Spinal cord (tissue), 10 donors: ENCODE measurements at places on chromosomes 2 and 18. TPM values are rescaled to one million over a fixed set of nuclear protein-coding genes. Genes with fewer than 3 reads are reported as not detected.

The SF3B6 gene
- 162 TPM for total RNA-seq

The UBE2F gene
- 52.5 TPM for total RNA-seq

The PXDN gene
- total RNA-seq, result 53.5 TPM

The UBXN4 gene
- 79.0 TPM for total RNA-seq

The POTEJ gene
- total RNA-seq, result 0.10 TPM

The BMP10 gene
- total RNA-seq, result not detected

The NT5DC4 gene
- total RNA-seq, result 0.10 TPM

The DTNA gene
- 90.4 TPM for total RNA-seq

The SLC38A11 gene
- 28.9 TPM for total RNA-seq
